Progenitor cell of endocrine pancreas (in vitro differentiated cells): ENCODE measurements at places on chromosomes 1 and 21.

DNA sequence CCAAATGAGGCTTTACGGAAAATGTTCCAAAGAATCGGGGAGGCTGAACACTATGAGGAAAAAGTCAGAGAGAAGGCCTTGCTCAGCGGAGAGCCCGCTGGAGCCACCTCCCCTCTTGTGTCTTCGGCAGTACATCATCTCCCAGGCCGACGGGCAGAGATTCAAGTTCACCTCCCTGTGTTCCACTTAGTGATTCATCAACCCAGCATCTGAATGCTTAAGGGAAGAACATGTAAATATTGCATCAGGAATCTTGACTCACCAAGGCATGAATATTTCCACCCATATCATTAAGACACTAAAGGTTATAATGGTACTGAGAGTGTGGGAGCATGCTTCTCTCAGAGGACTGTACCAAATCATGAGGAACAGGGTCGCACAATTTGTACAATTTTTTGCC, 172.5 kb downstream of the ST6GALNAC5 start:
- no peak for DNase-seq

DNA sequence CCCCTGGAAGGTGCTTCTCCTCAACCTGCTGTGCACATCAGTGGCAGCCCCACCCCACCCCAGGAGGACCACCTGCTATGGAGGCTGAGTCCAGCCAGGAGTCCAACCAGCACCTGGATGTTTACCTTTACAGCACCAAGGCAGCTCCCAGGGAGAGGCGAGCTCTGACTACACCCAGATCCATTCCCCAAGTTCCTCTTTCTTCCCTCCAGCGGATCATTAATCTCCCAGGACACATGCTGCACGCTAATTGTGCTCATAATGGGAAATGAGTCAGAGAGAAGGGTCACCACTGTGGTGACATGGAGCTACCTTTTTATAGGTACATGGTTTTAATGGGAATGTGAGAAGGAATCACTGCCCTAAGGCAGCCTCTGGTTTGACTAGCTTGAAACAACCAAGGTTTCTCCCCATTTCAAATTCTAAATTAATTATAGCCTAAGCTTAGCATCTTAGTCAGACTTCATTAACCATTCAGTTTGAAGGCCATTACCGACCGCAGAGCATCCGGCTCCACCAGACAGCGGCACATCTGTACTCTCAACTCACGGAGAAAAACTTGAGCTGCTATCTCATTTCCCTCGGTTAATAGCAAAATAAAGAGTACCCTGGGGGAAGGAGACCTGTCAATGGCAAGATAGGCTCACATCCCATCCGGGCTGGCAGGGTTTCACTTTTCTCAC, 173.1 kb upstream of the GALNT2 start:
- DNase-seq = no peak

- no peak for DNase-seq
These were observed 21.3 kb downstream of the RUNX1 start for GRCh38 chr21:35027563-35028450.

DNA sequence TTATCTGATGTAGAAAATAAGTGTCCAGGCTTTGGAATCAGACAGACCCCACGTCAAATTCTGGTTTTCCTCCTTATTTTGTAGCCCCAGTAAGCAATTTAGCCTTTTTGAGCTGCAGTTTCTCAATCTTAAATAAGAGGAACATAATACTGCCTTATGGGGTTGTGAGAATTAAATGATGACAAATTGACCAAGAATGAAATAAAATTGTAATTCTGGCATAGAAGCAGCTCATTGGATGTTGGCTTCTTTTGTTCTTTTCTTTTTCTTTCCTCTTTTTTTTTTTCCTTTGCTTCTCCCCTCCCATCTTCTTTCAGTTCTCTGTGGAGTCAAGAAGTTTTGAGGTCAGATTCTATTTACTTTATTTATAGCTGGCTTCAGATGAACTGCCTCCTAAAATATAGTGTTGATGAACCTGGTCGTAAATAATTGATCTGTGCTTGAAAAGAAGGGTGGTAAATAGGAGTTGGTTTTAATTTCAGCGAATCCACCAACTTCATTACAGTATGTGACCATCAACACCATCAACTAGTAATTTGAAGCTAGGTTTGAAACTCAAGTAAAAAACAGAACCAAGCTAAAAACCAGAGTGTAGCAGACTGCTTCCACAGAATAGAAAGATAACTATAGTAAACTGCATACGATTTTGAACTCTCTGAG, 81.1 kb downstream of the CACHD1 start:
- DNase-seq = no peak

- DNase-seq = no peak
These were observed 14.1 kb downstream of the LDLRAP1 start for GRCh38 chr1:25557543-25557942.

GRCh38 chr1:212225871-212226302, 59.3 kb upstream of the PPP2R5A start:
- DNase-seq = no peak

GRCh38 chr1:59164371-59164770, 132.5 kb upstream of the FGGY start:
- no peak for DNase-seq

DNA sequence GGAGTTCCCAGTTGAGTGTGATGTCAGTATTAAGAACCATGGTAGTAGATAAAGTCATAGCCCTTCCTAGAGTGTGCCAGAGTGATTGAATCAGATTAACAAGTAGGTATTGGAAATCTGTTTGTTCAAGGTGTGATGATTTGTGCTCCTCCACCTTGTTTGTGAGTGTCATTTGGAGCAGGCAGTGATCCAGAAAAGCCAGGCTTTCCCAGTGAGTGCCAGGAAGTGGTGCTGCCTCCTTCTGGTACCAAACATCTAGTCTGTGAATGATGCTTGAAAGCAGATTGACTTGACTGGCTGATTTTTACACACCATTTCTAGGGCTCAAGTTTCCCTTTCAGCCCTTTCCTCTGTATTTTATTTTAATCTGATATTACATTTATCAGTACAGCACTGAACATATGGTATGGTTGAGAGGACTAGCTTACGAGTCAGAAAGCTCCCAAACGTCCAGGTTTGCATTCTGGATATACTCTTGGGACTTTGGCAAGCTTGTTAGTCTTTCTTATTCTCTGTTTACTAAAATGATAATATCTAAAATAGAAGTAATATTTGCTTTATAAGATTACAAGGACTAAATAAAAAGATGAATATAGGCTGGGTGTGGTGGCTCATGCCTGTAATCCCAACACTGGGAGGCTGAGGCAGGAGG, 100.7 kb downstream of the PATJ start:
- DNase-seq = no peak

DNA sequence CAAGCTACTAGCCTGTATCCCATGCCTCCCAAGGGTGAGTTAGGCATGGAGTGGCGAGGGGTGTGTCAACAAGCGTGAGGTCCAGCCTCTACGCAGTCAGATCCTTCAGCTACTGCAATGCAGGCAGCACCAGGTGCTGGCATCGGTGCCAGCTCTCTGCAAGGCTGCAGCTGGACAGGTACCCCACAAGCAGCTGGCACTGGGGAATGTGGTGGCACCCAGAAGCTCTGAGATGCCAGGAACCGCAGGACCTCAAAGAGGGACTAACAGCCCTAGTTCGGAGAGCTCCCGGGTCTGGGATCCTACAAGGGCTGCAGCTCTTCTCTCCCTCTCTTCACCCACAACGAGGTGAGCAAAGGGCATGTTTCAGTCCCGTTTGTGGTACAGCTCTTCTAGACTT, 974.5 kb downstream of the LTN1 start:
- no peak for DNase-seq

DNA sequence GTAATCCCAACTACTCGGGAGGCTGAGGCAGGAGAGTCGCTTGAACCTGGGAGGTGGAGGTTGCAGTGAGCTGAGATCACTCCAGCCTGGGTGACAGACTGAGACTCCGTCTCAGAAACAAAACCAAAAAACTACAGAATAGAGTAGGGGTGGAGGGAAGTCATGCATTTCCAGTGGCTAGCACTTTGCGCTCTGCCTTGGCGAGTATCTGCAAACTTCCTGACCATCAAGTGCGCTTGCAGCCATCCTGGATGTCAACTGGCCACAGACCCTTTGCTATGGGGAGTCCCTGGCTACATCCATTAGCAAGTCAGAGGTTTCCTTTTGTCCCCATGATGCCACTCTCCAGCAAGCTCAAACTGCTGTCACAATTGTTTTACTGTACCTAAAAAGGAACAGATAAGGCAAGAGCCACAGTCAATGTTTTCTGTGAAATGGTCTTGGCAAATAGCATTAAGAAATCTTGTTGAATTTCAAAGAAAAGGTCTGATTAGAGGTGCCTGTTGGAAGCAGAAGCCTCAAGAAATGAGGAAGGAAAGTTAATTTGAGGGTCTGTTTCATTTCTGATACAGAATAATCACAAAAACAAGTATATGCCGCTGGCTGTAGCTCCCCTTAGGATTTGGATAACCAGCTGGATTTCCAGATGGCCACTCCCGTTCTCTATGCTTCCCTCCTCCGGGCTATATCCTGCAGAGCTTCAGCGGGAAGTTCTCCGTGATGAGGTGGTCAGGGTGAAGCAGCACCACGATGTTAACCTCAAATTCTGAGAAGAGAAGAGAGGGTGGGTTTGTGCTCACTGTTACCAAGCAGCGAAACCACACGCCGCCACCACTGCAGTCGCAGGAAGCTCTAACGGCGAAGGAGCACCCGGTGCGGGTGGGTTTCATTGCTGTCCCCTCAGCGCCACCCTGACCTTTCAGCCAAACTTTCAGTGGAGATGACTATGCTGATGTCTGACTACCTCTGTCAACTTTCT, 42.0 kb downstream of the VPS26C start:
- no peak for DNase-seq

- DNase-seq = no peak
These were observed 1.7 kb downstream of the FOXO6 start for GRCh38 chr1:41362749-41363590.

DNA sequence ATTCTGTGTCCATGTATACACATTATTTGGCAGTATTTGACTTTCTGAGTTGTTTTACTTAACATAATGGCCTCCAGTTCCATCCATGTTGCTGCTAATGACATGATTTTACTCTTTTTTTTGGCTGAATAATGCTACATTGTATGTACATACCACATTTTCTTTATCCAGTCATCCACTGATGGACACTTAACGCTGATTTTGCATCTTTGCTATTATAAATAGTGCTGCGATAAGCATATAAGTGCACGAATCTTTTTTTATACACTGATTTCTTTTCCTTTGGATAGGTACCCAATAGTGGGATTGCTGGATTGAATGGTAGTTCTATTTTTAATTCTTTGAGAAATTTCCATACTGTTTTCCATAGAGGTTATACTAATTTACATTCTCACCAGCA, 255.5 kb downstream of the GPR52 start:
- DNase-seq = no peak

- no peak for DNase-seq
These were observed 111.5 kb downstream of the CCDC185 start for GRCh38 chr1:223504741-223505140.

DNA sequence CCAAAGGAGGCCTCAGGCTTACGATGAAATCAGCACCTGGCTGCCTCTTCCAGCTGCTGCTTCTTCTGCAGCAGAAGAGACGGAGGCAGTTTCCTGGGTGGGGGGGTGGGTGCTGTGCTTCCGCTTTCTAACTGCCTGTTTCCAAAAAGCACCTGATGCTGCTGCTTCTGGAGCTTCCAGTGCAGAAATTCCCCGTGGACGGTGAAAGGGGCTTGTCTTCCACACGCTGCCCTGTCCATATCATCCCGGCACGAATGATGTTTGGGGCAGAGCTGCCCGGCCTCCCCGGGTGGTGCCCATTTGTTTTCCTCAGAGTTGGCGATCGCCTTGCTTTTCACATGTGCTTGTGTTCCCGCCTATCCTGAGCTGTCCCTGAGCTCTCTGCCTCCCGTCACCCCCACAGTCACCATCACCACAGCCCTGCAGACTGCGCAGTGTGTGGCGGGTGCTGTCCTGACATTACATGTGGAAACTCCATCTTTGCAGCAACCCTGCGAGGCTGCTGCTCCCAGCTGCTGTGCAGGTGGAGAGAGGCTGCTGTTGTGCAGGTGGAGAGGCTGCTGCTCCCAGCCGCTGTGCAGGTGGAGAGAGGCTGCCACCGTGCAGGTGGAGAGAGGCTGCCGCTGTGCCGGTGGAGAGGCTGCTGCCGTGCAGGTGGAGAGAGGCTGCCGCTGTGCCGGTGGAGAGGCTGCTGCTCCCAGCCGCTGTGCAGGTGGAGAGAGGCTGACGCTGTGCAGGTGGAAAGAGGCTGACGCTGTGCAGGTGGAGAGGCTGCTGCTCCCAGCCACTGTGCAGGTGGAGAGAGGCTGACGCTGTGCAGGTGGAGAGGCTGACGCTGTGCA, 1.8 kb downstream of the TTLL10 start:
- no peak for DNase-seq

GRCh38 chr1:40384887-40385286, 11.4 kb downstream of the SMAP2 start:
- no peak for DNase-seq

DNA sequence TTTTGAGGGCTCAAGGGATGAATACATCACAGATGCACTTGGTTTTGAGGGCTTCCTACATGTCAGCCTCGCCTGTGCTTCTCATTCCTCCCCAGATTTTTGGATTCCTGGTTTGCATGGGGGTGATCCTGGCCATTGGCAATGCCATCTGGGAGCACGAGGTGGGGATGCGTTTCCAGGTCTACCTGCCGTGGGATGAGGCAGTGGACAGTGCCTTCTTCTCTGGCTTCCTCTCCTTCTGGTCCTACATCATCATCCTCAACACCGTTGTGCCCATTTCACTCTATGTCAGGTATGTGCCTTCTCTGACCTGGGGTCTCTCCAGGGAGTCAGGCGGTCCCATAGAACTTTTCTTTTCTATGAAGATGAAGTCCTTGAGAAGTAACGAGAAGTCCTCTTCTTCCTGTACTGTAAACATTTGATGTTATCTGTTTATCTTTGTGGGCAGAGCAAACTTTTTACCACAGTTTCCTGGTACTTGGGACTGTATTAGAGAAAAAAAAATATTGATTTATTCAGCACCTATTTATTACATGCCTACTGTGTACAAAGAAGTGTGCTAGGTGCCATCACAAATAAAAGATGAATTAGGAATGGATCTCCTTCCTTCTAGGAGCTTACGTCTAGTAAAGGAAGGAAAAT, 12.0 kb downstream of the ATP8B2 start:
- DNase-seq = no peak

DNA sequence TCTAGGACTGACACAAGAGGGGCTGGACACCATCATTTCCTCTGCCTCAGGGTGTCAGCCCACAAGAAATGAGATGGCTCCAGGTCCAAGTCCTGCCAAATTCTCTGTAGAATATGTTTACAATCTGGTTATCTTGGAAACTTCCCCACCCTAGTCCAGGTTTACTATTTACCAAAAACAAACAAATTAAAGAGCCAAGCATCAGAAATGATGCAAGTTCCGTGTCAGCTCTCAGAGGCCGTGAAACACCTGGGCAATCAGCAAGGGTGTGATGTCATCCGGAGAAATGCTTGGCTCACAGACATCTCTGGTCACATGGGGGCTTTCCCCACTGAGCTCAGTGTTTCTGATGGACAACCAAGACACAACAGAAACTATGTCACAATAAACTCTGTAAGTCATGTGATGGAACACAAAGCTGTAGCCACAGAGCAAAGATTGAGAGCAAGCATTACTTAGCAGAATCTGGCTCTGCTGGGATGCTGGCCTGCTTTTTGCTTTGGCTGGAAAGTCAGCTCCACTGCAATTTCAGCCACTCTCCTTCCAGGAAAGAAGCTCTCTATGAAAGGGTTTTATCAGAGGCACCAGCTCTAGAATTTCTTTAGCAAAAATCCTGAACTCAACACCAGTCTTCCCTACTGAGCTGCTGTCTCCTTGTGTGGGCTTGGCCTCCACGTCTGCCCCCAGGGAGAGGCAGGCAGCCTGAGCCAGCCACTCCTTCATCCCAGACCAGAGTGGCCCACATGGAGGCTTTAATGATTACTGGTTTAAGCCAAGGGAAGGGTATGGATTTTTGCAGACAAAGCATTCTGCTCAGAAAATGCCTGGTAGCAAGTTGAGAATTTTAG, 55.9 kb downstream of the NENF start:
- DNase-seq = no peak

- DNase-seq = no peak
These were observed 168.4 kb downstream of the PCNX2 start for GRCh38 chr1:233127157-233127556.
